Stimulated activated CD4-positive, alpha-beta T cell treated with anti-CD3 and anti-CD28 coated beads, Interleukin-1b, Interleukin-23, amount 100 ng/mL, for 1 hour (primary cell): ENCODE measurements at places on chromosomes 6 and 20.

GRCh38 chr6:128036808-128037570 lies 136.1 kb upstream of the THEMIS start:
- DNase-seq = no peak

DNA sequence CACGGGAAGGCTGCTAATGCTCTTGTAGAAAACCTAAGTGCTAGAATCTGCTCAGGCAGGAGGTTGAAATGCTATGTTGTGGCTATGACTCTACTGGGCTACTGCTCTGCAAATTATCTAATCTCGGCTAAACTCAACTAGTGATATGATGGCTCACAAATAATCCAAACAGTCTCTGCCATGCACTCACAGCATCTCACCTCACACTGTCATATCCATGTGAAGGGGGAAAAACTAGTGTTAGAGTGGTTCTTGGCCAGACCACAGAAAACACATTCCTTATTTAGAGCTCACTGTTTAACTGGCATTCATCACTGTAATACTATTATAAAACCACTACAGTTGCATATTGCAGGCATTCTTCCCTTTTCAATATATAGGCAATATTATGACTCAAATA lies 81.8 kb upstream of the DST start:
- DNase-seq = no peak

DNA sequence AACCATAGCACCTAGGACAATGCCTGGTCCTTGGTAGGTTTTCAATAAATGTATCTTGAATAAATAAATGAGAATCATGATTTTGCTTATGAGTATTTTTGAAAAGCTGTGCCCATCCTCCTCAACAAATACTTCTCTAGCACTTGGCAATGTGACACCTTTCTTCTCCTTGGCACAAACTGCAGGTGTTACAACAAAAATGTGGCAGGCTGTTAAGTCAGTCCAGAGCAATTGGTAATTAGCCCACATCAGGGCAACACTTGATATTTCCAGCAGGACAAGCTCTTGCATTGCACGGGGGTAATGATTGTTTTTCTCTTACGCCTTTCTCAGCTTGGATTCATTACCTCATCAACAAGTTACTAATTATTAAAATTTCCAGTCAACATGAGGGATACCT lies 31.6 kb upstream of the SNX9 start:
- no peak for DNase-seq

DNA sequence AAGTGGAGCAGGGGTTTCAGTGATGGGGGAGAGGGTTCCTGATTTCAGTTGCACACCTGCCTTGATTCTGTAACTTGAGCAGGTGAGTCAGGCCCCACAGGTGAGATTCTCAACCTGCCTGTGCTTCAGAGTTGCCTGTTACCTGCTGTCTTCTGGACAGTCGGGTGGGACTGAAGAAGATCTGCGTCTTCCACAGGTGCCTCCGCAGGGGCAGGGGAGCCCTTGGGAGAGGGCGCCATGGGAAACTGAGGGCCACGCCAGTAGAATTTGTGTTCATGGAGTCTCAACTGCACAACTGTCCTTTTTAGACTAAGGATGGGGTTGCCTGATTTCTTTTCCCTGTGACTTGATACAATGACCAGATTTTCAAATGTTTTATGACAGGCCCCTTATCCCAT lies 5.2 kb downstream of the UNC93A start:
- no peak for DNase-seq

DNA sequence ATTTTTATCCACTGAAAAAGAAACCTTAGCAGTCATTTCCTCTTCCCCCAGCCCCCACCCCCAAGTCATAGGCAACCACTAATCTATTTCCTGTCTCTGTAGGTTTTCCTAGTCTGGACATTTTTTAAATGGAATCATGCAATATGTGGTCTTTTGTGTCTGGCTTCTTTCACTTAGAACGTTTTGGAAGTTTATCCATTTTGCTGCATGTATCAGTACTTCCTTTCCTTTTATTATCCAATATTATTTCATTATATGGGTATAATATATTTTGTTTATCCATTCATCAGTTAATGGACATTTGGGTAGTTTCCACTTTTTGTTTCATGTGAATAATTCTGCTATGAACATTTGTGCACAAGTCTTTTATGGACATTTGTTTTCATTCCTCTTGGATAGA lies 99.3 kb upstream of the BMP5 start:
- DNase-seq = no peak

DNA sequence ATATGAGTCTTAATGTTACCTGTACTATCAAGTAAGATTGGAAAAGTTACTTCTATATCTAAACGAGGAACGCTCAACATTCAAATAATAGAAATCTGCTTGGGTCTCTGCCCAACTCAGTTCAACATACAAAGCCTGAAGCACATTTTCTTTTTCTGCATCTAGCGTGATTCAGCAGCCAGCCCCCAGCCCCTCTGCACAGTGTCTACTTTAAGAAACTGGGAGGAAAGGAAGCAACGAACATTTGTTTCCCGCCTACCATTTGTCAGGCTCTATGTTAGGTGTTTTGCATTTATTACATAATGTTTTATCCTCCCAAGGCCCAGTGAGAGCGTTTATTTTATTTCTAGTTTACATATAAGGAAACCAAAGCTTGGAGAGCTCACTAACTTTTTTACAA lies 17.3 kb downstream of the PHACTR1 start:
- DNase-seq = no peak

DNA sequence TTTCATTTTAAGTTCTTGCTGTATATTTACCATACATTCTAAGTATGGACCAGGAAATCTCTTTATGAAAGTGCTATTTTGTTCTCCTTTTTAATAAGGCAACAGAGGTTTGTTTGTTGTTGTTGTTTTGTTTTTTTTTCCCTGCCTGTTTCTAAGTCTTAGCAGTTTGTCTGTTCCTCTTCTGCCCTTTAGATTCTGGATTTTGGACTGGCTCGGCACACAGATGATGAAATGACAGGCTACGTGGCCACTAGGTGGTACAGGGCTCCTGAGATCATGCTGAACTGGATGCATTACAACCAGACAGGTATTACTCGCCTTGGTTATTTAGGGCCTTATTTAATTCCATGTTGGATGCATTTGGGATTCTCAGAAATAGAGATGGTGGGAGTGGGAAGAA lies 48.0 kb downstream of the MAPK14 start:
- DNase-seq = no peak

GRCh38 chr6:136757150-136757549 lies 35.1 kb downstream of the MAP3K5 start:
- no peak for DNase-seq

DNA sequence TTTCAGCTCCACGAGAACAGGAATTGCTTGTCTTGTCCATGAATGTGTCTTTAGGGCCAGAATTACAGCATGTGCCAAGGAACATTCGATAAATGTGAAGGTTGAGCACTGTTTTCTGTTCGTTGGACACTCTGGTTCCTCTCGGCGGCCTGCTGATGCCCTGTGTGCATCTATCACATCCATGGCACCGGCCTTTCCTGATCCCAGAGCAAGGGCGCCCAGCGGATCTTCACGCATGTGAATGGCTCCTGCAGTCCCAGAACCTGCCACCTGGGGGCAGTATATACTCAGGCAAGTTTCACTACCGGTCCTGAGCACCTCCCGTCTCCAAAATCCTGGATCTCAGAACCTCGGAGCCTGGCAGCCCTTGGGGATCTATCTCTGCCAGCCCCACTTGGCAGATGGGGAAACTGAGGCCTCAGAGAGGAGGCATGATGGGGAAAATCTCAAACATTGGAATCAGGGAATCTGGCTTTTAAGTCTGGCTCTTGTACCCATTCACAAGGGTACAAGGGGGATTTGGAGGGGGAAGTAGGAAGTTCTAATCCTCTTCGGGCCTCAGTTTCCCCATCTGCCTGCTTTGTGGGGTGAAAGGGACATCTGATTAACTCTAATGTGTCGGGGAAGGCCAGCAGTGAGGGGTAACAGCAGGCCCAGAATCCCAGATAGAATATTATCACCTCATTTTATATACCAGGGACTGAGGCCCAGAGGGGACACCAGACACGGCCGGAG lies 4.3 kb upstream of the CEBPB start:
- DNase-seq = peak; percentile 73

DNA sequence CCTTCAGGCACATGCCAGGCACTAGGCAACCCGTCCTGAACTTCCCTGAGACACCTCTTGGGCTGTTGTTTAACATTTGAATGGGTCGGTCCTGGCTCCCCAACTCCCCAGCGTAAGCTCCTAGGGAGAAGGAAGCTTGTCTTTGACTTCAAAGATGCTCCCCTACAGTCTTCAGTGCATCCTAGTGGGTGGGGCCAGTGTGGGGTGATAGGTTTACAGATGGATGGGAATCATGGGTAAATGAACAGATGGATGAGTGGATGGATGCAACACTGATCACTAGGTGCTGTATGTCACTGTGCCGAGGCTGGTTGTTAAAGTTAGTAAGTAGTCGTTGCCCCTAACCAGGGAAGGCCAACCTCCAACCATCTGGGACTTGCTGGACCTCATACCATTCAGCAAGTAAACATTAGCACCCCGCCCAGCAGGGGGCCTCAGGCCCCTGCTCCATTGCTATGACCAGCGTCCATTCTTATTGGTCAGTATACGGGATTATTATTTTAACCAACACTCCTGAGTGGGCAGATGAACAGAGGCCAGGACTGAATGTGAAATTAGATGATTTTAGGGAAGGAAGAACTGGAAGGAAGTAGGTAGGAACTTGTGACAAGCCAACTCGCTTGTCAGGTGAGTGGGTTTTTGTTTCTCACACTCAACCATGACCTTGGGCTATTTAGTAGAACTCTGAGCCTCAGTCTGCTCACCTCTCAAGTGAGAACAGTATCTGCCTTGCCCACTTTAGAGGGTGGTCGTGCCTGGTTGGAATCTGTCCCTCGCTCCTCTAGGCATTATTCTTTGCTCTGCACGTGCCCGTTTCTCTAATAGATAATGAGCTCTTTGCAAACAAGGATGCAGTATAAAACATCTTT lies 82.9 kb upstream of the FOXP4 start:
- no peak for DNase-seq

DNA sequence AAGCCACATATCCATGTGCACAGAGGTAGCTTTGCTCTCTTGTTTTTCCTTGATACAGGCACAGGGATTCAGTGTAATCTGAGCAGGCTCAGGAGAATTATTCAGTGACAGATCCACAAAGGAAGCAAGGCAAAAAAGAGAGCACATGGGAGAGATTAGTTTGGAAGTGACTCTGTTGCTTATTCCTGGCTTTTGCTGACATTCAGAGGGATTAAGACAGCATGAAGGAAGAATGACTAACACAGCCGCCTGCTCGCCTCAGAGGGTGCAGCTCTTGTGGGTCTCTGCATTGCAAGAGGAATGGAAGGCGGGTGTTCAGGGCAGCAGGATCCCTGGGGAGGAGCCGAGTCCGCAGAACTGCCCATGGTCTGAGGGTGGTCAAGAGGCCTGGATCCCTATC lies 203.4 kb upstream of the KCNQ5 start:
- DNase-seq = no peak

GRCh38 chr20:31923388-31924331 lies 28.2 kb downstream of the PDRG1 start:
- no peak for DNase-seq

DNA sequence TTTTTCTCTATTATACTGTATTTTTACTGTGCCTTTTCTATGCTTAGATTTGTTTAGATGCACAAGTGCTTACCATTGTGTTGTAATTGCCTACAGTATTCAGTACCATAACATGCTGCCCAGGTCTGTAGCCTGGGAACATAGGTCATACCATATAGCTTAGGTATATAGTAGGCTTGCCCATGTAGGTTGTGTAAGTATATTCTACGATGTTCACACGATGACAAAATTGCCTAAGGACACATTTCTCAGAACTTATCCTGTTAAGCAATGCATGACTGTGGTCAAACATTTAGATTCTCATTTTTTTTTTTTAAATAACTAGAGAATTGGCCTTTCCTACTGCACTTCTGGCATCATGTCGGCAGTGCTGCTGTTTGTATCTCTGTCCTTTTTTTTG lies 253.7 kb upstream of the SUPT3H start:
- DNase-seq = no peak

GRCh38 chr6:34979994-34980393 lies 90.9 kb downstream of the ANKS1A start:
- DNase-seq = no peak

DNA sequence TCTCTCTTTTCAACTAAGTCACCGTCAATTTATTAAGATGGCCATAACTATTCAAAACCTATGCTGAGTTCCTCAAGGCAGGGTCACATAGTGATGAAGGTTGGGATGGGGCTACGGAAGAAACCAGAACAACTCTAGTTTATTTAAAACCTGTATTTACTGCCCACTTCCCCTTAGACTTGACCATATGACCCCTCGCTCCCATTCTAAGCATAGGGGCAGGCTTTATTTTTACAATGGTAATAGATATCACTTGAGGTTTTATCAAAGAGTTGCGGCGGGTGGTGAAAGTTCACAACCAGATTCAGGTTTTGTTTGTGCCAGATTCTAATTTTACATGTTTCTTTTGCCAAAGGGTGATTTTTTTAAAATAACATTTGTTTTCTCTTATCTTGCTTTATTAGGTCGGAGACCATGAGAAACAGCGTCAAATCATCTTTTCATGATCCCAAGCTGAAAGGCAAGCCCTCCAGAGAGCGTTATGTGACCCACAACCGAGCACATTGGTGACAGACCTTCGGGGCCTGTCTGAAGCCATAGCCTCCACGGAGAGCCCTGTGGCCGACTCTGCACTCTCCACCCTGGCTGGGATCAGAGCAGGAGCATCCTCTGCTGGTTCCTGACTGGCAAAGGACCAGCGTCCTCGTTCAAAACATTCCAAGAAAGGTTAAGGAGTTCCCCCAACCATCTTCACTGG lies 5.5 kb downstream of the EDN1 start:
- DNase-seq = no peak

DNA sequence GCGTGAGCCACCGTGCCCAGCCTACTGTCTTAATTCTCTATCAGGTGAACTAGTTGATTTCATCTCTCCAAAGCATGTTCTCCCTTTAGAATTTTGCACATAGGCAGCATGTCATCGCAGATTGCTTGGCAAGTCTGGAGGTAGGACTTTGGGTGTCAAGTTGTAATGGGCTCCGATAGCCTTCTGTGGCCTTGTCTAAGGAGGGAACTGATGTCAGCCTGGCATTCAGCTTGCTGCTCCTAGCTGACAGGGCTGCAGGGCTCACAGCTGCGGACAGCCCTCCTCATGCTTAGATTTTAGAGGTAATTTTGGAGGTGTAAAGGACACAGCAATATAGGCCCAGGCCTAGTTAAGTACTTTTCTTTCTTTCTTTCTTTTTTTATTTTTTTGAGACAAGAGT lies 11.3 kb downstream of the CHMP4B start:
- DNase-seq = no peak
